ENCODE measurements at places on chromosomes 4 and X.

DNA sequence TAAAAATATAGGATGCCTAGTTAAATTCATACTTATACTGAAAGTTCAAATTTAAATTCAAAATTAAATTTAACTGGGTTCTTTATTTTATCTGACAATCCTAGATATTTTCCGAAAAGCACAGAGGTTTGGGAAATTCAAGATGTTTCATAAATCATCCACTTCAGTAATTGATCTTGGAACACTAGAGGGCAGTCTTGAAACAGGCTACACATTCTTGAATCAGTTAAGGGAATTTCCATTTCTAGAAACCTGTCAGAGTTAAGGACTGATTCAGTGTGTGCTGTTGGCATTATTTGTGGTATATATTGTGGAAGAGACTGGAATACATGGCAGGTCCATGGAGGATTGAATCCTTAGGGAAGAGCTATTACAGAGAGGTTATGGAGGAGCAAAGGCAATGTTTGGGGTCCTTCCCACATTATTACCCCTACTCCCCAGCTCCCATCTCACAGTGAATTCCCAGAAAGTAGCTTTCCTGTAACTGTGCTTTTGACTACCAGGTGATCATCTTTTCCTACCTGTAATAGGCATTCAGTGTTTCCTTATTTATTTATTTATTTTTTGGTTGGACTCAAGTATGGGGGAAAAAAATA lies 92.9 kb downstream of the EGF start:
- H3K36me3 ChIP-seq = no peaks in the 10 kb centered on the region
- H3K27me3 ChIP-seq = no peaks in the 10 kb centered on the region
- no peak overlapping the region for H3K4me3 ChIP-seq
- no peak for DNase-seq
- no peak overlapping the region for H3K27ac ChIP-seq
- no peaks in the 10 kb centered on the region for H3K4me1 ChIP-seq

- no peaks in the 10 kb centered on the region for H3K4me1 ChIP-seq
- DNase-seq = no peak
- no peak overlapping the region for H3K27ac ChIP-seq
- H3K4me3 ChIP-seq = no peak overlapping the region
These were observed 194.4 kb downstream of the FAM133A start for GRCh38 chrX:93868289-93868965.

DNA sequence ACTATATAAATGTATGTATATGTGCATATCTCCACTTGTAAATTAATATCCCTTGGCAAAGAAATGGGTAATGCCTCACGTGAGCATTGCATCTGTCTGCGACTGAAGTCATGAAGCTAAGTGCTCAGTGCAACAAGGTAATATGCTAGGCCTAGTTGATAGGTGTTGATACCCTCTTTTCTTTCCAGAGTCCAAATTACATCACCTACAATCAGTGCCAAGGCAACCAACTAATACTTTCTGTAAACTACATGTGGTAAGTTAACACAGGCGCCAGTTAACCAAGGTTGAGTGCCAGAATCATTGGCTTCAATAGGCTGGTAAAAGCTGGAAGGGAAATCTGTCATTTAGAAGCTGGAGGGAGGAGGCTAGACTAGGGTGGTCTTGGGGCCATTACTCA lies 41.1 kb downstream of the GPM6B start:
- H3K27me3 ChIP-seq = no peaks in the 10 kb centered on the region
- DNase-seq = no peak
- no peak overlapping the region for H3K27ac ChIP-seq
- H3K36me3 ChIP-seq = no peaks in the 10 kb centered on the region
- H3K4me3 ChIP-seq = no peak overlapping the region

DNA sequence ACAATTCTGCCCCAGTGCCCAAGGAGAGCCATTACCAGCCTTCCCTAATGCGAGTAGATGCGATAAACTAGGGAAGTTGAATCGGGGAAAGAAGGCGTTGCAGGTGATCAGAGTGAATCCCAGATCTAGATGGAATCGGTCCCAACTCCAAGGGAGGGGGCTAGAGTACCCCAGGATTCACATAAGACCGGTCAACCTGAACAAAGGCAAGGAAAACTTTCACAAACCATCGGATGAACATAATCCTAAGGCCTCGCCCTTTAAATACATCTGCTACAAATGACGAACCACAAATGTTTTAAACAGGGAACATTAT lies 11.2 kb upstream of the ZCCHC13 start:
- peak overlapping the region; percentile 47 for H3K4me3 ChIP-seq
- no peak for DNase-seq
- no peaks in the 10 kb centered on the region for H3K27me3 ChIP-seq
- H3K27ac ChIP-seq = peak overlapping the region; percentile 90

- H3K27me3 ChIP-seq = no peaks in the 10 kb centered on the region
- H3K36me3 ChIP-seq = no peaks in the 10 kb centered on the region
- H3K4me3 ChIP-seq = no peak overlapping the region
These were observed 46.3 kb downstream of the SH3KBP1 start for GRCh38 chrX:19840899-19841648.
